Foreskin fibroblast (primary cell): ENCODE measurements at places on chromosomes 4 and X.
A peak's percentile ranks its signal among the peaks of the same experiment; 100 is the strongest.

DNA sequence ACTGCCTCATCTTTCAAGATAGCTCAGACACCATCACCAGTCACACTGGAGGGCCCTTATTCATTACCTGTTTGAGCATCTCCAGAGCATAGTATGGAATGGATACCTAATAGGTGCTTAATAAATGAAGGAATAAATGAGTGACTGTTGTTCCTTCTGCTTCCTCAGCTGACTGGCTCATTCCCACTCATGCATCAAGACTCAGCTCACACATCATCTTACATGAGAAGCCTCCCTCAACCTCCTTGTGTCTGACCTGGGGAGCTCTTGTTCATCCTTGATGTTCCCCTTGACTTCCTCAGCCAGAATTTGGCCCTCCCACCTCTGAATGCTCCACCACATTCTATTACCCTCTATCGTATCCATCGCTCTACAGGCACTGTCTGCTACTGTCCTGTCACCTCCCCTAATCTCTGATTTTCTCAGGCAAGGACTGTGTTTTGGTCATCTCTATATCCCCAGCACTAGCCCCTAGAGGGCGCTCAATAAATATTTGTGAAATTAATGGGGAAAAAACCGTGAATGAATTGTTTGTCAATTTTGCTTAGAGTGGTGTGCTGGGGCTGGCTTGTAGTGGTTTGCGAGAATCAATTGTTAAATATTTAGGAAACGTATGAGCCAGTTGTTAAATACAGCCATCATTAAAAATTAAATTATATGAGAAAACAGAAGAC, 88.3 kb downstream of the NHSL2 start:
- DNase-seq, result peak; percentile 46

GRCh38 chrX:119763181-119763580, 4.8 kb downstream of the SOWAHD start:
- peak; percentile 71 for DNase-seq

- DNase-seq, result no peak
Measured at GRCh38 chr4:38783109-38783460, 295 bp upstream of the TLR10 start.

DNA sequence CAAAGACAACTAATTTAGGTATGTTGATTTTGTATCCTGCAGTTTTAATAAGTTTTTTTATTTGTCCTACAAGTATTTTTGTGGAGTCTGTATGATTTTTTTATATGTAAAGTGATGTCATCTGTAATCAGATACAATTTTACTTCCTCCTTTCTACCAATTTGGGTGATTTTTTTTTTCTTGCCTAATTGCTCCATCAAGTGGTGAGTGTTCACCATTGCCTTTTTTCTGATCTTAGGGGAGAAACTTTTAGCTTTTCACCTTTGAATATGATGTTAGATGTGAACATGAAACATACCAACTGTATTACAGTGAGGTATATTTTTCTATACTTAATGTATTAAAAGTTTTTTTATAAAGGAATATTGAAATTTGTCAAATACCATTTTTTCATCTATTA, 362.3 kb downstream of the PABPC4L start:
- DNase-seq, result no peak

DNA sequence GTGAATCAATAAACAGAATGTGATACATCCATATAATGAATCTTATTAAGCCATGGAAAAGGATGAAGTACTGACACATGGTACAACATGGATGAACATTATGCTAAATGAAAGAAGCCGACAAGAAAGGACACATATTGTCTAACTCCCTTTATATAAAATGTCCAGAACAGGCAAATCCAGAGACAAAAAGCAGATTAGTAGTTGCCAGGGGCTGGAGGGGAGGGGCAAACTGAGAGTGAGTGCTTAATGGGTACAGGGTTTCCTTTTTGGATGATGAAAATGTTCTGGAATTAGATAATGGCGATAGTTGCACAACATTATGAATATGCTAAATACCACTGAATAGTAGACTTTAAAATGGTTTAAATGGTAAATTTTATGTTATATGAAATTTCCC, 17.4 kb downstream of the ADGRG4 start:
- DNase-seq, result no peak

DNA sequence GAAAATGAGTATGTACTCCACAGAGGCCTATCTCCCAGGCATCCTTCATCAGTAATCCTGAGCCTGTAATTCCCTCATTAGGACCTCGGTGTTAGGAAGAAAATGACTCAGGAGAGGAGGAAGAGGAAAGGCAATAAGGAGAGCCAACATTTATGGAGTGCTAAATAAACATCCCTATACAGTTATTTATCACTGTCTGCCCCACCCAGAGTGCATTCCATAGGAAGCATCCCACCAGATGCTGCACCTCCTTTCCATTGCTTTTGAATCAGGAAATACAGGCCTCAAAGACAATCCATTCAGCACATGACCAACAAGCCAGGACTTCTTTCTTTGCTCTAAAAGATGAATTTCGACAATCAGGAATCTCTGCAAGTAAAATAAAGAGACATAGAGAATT, 47.6 kb downstream of the USP38 start:
- DNase-seq, result no peak

- DNase-seq, result peak; percentile 78
Measured at GRCh38 chrX:136176399-136176825, 29.1 kb downstream of the FHL1 start.

DNA sequence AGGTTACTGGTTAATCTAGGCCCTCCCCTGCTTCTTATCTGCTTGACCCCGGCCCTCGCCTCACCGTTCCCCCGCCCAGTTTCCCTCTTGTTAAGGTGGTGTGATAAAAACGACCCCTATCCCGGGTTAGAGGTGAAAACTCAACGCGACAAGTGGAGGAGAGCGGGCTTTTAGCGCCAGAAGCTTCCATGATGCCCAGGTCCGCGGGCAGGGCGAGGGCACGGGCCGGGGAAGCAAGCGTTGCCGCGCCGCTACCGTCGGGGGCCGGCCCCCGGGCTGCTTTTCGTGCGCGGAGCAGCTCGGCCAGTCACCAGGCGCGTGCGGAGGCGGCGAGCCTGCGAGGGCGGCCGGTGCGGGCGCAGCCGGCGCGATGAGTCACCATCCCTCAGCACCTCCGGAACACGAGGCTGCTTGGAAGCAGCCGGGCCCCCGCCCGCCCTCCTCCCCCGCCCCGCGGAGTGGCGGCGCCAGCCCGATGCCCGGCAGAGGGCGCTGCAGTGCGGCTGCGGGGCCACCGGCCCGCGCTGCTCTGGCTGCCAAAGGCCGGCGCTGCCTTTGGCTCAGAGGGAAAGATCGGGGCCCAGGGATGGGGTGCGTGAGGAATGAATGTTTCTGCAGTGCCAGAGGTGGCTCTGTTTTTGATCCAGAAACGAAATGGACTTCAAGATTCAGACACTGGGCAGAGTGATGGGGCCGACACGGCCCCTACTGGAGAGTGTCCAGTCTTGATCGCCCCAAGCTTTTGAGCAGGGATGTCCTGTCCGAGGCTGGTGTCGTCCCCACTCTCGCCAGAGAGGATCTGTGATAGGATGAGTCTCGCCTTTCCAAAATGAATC, 107.8 kb downstream of the NHSL2 start:
- DNase-seq, result peak; percentile 88

DNA sequence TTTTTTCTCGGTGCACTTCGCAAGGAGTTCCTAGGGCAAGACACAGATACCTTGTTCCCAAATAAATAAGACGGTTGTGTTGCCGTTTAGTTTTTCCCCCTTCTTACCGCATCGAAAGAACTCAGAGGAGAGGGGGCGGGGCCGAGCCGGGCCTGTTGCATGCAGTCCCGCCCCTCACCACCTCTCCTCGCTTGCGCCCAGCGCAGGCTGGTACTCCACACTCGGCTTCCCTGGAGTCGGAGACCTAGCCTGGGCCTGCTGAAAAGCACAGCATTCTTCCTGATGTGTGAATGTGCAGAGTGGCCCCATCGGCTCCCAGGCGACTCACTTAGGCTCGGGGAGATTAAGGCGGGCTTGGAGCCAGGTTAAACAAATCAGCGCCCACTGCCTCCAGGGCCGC, 26.1 kb upstream of the VMA21 start:
- DNase-seq, result no peak

DNA sequence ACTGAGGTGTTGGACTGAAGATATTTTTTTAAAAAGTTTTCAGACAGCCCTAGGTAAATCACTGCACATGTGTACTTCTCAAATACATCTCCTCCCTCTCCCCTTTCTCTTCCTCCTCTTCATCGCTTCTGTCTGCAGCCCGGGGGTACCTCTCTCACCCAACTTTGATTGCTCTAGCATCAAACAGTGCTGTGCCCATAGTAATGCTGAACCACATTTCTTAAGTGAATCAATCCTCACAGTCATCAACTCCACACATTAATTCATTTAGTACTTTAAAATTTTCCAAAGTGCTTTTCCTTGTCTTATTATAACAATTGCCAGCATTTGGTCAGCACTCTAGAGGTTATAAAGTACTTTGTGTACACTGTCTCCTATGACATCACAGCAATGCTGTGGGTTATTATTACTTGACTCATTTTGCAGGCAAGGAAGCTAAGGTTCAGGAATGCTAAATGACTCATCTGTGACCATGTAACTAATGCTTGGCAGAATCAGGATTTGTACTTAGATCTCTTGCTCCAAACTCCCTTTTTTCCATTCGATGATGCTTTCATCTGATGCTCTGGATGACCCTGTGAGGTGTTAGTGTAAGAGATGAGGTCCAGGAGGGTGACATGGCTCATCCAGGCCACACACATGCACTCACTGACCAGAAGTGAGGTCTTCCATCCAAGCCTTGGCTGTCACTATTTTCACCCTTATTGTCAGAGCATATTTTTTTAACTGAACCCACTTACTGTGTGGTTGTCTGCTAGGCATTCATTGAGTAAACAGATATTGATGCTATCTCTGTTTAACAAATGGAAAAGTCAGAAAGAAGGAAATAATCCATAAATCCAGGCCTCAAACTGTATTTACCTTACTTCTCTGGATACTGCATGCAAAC, 58.8 kb downstream of the RHOH start:
- DNase-seq, result peak; percentile 94

GRCh38 chrX:78831523-78831922, 84.0 kb downstream of the LPAR4 start:
- DNase-seq, result no peak

DNA sequence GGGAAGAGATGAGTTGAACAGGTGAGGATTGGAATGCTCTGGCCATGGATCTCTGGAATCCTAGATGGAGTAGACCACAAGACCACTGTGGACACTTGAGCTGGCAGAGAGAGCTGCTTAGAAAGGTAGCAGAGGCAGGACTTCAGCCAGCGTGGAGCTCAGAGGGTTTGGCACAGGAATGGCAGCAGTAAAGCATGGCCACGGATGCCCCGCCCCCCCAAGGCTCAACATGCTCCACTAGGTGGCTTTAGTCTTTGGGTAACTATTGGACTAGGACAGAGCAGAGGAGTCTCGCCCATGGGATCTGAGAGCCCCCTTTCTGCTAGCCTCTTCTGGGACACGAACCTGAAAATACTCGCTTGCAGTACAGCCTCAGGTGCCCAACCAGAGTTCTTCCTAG, 150.1 kb upstream of the NEIL3 start:
- DNase-seq, result no peak

- DNase-seq, result no peak
Measured at GRCh38 chr4:80008351-80008750, 64.7 kb downstream of the ANTXR2 start.

GRCh38 chr4:100609810-100610209, 92.0 kb upstream of the EMCN start:
- DNase-seq, result no peak

DNA sequence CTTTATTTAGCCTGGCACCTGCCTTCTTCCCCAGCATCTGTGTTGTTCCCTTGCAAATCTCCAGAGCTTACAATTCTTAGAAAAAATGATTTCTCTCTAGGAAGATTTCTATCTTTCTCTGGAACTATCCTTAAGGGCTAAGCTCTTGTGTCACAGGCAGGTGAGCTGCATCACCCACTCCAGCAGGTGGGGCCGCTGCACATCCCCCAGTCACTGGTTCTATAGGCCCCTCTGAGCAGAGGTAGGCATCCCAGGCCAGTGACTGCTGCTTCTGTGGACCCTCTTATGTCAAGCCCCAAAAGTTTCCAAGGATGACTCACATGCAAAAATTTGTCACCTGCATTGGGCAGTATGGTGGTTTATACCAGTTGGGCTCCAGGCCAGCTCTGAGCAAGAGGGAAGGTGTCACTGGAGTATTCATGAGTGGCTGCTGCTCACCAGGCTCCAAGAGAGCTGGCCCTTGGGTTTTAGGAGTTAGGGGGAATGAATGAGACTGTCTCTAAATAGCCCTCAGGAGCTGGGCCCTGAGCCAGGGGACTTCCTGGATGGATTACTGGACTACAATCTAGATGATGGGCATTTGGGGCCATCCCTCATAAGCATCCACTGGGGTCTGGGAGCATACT, 208.1 kb upstream of the EOLA2 start:
- no peak for DNase-seq

DNA sequence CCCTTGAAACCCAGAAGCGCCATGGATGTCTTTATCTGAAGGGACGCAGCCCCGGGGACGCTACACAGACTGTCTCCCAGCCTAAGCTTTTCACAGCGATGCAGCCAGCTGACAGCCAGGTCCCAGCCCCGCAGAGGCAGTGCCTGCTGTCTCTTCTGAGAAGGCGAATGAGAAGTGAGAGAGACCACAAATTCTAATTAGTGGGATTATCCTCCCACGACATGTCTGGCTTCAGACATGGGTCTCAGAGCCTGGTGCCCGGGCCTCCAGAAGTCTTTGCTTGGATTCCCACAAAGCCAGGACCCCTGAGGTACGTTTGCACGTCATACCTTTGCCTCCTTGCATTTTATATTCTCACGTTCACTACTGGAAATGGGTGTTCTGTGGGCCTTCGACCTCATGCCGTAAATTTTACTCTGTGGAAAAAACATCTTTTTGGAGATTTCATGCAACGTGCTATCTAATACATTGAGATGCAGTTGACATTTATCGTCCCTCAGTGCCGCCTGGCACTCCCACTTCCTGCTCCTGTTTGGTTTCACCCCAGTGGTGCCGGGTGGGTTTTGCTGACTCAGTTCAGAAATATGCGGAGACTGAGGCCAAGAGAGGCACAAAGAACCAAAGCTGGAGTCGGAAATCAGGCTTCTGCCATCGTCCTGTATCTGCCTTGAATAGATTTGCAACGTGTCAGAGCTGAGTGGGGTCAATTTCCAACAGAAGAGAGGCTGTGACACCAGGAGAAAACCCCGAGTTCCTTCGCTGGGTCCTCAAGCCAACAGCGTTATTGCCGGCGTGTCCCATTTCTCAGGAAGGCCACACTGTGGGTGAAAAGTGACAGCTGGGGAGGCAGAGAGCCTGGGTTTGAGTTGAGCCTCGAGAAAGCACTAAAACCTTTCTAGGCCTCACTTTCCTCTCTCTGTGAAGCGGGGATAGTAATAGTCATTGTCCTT, 114.4 kb downstream of the STK32B start:
- DNase-seq, result no peak

GRCh38 chr4:2961421-2961810, 1.8 kb downstream of the NOP14 start:
- DNase-seq, result no peak

GRCh38 chrX:96824166-96824565, 59.5 kb upstream of the RPA4 start:
- DNase-seq, result no peak

DNA sequence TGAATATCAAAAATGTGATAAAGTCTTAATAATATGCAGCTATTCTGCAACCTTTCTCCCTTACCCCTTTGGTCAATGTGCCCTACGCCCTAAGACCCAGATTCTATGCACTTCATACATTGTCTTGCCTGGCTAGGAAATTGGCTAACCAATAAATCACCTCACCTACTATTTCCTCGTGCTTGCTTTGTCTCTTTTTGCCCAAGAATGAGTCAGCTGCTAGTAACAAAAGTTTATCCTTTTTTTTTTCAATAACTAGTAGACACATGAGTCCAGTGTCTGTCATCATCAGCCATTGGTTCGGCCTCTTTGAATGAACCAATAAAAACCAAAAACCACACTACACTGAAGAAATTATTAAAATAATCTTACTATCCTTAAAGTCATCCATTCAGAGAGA, 387.1 kb downstream of the PPP3CA start:
- peak; percentile 23 for DNase-seq

GRCh38 chr4:16669036-16669435, 229.4 kb downstream of the LDB2 start:
- peak; percentile 58 for DNase-seq
